ENCODE measurements at places on chromosomes 12 and 14.

DNA sequence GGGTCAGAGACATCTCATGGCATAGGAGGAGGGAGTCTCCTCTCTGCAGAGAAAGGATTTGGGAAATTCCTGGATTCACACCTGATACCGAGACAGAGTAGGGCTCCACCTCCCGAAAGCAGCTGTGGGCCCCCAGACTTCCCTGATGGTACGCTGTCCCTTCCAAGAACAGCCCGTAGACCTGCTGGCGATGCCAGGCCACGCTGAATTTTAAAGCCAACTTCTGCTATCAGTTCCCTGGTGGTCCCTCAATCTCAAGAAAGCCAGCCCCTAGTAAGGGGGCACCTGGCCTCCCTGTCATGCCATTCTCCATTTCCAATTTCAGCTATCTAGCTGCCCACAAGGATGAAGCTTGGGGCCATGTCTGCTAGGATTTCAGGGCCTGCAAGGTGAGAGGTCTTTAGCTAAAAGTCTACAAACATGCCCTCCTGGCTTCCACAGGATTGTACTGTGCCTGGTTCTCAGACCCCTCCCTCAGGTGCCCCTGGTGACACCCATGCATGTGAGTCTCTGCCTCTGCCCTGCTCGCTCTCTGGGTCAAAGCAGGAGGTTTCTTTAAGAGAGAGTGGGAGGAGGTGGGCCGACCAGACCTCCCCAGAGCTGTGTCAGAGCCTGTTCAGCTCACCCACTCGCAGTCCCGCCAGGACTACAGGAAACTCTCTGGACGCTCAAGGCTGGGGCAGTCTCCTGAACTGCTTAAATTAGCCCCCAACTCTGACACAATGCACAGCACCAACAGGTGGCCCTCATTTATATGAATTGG is 30.5 kb downstream of the ANO2 start:
- DNase-seq, result no peak

GRCh38 chr14:21704338-21704737 is 30.7 kb upstream of the OR4E1 start:
- no peak for DNase-seq

GRCh38 chr12:67193704-67194103 is 75.5 kb upstream of the CAND1 start:
- DNase-seq, result no peak

DNA sequence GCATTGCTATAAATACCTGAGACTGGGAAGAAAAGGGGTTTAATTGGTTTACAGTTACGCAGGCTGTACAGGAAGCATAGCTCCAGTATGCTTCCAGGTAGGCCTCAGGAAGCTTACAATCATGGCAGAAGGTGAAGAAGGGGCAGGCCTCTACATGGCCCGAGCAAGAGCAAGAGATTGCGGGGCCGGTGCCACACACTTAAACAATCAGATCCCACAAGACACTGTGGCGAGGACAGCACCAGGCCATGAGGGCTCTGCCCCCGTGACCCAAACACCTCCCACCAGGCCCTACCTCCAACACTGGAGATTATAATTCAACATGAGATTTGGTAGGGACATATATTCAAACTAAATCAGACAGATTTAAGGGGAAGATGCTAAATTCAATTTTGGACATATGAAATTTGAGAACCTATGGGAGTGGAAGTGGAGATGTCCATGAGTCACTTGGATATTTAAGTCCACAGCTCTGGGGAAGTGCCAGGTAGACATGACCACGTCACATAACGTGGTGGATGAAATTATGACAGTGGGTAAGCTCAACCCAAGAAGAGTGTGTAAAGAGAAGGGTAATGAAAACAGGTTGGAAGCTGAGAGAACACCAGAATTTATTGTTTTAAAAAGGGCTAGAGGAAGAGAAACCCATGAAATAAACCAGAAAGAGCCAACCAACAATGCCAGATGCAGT is 1.5 kb upstream of the LTA4H start:
- DNase-seq, result no peak

All from activated CD8-positive, alpha-beta memory T cell treated with anti-CD3 and anti-CD28 coated beads for 1 hour (primary cell).